ENCODE measurements at places on chromosomes 2 and 18.

DNA sequence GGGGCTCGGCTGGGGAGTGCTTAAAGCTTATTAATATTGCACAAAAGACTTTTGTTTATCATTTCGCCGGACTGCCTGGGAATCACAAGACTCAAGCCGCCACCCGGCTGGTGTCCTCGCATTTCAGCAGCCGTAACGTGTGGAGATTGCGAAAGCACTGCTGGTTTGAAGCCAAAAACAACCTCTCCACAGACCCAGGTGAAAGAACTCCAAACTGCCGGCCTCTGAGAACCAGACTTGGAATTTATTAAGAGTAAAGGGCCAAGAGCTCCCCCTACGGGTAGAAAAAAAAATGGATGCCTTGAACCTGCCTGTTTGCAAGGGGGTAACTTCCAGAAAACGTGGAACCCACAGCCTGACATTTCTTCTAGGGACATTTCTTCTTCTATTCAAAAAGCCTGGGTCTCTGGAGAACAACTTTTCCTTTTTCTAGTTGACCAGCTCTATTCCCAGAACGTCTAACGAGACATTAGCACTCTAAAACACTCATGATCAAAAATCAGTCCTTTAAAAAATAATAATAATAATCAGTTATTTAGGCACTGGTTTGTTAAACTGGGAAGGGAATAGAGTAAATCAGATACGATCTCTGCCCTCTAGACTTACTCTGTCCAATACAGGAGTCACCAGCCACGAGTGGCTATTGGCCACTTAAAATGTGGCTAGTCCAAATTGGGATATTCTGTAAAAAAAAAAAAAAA is 216.3 kb downstream of the C1D start:
- DNase-seq: peak; percentile 48

GRCh38 chr2:229526951-229527350 is 187.4 kb downstream of the DNER start:
- no peak for DNase-seq

- DNase-seq: no peak
These were observed 13.3 kb upstream of the TMX3 start for GRCh38 chr18:68728081-68728700.

DNA sequence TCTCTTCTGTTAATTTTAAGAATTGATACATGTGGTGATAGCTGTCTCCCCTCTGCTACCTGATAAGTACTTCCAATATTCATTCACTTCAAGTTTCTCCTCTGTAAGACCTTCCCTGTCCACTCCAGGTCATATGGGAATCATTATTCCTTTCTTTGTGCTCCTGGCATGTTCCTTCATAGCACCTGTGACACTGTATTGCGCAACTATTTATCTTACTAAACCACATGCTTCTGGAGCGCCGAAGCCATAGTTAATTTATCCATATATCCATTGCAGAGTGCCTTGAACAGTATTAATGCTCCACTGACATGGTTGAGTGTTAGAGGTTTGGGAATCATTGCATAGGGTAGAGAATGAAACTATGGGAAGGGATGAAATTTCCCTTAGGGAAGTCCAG is 7.9 kb upstream of the PRKD3 start:
- DNase-seq: no peak

DNA sequence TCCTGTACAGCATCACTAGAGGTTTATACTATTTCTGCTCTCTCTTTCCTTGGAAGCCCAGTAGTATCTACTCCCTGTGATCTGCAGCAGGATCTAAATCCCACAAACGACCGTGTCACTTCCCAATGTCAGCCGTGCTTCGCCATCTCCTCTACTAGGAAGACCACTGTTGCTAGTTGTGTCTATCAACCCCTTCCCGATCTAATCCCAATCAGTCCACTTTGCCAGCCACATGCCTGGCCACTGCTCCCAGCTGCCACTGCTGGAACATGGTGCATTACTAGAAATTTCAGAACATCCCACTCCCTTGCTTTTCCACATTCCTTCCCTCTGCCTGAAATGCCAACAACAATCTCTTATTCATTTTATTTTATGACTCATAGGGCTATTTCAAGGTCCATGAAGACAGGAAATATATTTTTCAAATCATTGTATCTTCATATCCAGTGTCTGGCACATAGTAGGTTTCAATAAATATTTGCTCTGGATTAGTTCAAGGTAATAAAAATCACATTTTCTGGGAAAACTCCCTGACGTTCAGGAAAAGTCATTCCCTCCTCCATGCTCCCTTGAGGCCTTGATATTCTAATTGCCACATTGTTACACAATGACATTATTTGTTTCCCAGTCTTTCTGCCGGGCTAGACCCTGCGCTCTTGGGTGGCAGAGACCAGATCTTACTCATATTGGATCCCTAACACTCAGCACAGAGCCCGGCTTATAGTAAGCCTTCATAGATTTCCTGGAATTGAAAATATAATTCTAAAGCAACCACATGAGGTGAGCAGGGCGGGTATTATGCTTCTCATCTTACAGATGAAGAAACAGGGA is 2.1 kb upstream of the TRIB2 start:
- DNase-seq: no peak

- no peak for DNase-seq
These were observed 22.3 kb upstream of the MYO1B start for GRCh38 chr2:191222952-191223351.

DNA sequence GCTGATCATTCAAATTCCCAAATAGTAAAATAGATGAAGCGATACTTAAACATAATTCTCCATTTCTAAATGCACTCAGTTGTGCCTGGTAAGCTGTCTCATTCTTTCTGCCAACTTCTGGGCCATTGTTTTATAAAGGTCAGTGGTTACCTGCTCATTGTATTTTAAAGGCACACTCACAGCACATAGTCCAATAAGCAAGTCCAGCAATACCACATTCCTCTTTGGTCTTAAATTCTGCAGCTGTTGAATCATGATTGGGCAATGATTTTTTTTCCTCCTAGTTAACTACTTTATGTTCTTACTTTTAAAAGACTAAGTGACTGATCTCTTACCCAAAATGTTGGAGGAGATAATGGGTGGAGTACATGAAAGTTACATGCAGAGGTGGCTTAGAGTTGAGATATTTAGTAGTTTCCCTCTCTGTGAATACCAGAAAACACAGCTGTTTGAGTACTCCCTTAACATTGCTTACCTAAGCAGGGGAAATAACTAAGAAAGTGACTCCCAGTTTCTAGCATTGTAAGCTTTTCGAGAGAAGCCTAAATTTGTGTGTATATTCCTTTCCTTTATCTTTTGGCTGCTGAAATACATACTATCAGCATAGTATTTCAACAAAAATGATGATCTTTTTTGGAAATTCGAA is 220.7 kb downstream of the CAMKMT start:
- DNase-seq: no peak

DNA sequence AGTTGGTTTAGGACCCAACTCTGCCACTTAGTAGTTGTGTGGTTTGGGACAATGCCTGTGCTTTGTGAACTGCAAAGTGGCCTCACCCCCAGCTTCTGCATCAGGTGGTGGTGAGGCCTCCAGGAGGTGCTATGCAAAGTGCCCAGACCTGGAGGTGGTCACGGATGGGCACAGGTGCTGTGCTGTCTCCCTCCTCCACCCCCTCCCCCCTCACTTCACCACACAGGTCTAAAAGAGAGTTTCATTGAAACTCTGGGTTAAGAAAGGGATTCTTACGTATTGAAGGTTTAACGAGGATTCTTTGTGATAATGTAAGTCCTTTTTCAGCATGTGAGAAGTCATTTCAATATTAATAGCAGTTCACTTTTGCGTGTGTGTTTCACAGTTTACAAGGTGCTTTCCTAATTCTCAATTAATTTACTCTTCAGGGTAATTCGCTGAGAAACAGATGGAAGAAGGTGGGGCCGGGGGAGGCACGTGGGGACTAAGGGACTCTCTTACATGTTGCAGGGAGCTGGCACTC is 369.9 kb downstream of the LPIN1 start:
- no peak for DNase-seq

DNA sequence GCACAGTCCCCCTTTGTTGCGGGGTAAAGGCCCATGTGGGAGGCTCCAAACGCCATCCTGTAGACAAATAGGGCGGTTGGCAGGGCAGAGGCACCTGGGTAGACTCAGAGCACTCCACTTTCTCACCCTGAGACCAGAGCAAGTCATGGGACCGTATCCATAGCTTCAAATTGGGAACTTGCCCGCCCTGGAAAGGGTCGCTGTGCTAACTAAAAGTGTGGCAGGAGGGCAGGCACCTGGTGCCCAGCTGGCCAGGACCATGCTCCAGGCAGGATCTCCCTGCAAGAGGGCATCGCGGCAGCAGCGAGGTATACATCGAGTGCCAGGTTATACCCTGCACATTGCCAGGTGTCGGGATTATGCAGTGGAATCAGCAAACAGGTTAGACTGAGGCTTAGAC is 20.8 kb upstream of the SCLY start:
- DNase-seq: no peak

- DNase-seq: no peak
These were observed 39.4 kb downstream of the ACOXL start for GRCh38 chr2:110771547-110772382.

DNA sequence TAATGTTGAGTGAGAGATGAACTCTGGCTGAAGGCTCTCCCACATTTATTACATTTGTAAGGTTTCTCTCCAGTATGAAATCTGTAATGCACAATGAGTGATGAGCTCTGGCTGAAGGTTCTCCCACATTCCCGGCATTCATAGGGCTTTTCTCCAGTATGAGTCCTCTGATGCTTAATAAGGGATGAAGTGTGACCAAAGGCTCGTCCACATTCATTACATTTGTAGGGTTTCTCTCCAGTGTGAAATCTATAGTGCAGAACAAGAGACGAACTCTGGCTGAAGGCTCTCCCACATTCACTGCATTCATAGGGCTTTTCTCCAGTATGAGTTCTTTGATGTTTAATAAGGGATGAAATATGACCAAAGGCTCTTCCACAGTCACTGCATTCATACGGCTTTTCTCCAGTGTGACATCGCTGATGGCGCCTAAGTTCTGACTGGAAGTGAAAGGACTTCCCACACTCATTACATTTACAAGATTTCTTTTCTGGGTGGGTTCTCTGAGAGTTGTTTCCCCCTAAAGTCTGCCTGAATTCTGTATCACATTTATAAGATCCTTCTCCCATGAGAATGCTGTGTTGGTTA is 10.2 kb downstream of the ZNF514 start:
- no peak for DNase-seq

DNA sequence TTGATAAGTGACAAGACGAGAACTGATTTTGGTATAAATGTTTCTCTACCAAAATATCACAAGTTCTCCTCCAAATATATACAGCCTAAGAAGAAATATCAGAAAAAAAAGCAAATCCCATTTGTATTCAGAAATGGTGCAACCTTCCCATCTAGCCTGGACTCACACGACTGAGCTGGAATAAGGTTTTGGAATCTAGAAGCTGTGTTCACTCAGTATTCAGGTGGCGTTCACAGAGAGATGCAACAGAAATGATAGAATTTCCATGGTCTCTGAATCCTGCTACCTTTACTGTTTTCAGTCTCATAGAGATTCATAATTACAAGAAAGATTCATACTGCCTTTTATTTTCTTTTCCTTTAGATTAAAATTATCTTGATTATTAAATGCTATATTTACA is 347.2 kb upstream of the TRIB2 start:
- no peak for DNase-seq

DNA sequence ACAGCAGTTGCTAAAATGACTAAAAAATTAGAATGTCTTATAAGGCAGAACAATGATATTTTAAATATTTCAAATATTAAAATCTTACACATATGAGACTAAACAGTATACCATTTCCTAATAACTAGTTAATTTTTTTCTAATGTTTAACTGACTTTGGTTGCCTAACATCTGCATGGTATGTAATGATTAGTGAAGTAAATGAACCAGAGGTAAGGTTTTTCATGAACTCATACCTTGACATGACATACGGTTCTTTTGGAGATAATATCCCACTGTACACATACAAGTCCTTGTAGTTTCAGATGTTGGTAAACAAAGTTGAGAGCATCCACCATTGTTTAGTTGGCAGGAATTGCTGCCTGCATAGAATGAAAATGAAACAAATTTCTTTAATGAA is 1360.2 kb downstream of the LRP1B start:
- no peak for DNase-seq

DNA sequence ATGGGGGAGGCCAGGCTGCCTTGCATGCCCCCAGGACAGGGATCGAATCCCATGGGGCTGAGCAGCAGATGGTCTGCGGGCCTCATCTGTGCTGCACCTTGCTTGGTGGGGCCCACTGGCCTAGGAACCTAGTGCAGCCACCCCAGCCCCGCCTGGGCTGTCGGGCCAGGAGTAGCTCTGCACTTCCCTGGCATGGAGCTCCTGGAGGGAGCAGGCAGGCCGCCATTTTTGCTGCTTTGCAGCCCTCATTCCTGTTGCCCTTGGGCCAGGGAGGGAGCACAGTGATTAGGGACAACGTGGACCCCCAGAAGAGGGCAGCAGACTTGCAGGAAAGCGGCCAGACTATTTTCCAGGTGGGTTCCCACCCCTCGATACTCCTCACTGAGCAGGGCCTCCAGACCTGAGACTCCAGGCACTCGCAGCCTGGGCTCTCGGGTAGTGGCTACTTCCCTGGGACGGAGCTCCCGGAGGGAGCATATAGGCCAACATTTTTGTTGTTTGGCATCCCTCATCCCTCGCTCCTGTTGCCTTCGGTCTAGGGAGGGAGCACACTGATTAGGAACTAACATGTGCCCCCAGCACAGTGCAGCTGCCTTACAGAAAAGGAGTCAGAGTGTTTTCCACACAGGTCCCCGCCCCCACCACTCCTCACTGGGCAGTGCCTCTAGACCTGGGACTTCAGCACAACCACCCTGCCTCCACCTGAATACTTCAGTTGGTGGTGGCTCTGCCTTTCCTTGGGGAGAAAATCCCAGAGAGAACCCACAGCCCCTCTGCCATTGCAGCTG is 99.5 kb downstream of the MAIP1 start:
- DNase-seq: no peak

GRCh38 chr2:1641523-1641922 is 102.8 kb downstream of the PXDN start:
- DNase-seq: no peak

DNA sequence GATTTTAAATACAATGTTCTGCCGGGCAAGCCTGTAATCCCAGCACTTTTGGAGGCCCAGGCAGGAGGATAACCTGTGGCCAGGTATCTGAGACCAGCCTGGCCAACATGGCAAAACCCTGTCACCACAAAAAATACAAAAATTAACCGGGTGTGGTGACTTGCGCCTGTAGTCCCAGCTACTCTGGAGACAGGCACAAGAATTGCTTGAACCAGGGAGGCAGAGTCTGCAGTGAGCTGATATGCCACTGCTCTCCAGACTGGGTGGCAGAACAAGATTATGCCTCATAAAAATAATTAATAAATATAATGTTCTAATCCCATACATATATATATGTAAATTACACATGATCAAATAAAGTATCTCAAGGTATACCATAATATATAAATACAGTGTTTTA is 119.3 kb downstream of the C2orf74 start:
- no peak for DNase-seq

All from activated CD4-positive, alpha-beta T cell treated with anti-CD3 and anti-CD28 coated beads, Interleukin-2, Interleukin-6, amounts not matched to agents 100 ng/mL and 50 ng/mL, durations not matched to agents 16 hours and 8 hours (primary cell).